ENCODE measurements at places on chromosomes 5 and 9.

GRCh38 chr9:23821375-23822181 lies 4.5 kb downstream of the ELAVL2 start:
- DNase-seq: no peak

DNA sequence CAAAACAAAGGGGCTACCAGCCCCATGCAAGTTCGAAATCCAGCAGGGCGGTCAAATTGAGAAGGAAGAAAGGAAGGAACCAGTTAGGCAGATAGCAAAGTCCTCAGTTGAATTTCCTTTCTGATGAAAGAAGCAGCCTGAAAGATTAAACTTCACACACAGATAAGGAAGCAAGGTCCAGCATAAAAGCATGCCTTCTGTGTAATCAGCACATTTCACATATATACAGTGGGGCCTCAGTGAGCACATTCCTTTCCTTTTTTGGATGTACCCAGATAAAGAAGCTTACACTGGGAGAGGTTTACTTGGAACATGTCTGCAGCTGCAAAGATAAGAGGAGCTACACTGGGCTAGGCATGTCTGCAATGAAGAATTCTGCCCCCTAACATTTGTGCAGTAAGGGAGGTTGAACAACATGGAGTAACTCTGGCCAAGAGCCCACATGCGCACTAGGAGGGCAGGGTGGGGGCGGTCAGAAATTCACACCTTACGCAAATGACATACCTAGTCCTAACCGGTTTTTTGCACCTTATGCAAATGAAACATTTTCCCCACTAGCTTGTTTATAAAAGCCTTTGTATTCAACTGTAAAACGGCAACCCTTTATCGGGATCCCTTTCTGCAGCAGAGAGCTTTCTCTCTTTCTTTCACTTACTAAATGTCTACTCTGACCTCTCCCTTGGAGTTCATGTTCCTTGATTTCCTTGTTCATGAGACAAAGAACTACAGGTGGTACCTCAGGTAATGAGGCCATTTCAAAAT lies 149.7 kb upstream of the FBXL17 start:
- DNase-seq: no peak

- no peak for DNase-seq
Measured at GRCh38 chr5:146369691-146370090, 31.1 kb downstream of the POU4F3 start.

GRCh38 chr5:123696921-123697341 lies 185.0 kb downstream of the CSNK1G3 start:
- no peak for DNase-seq

DNA sequence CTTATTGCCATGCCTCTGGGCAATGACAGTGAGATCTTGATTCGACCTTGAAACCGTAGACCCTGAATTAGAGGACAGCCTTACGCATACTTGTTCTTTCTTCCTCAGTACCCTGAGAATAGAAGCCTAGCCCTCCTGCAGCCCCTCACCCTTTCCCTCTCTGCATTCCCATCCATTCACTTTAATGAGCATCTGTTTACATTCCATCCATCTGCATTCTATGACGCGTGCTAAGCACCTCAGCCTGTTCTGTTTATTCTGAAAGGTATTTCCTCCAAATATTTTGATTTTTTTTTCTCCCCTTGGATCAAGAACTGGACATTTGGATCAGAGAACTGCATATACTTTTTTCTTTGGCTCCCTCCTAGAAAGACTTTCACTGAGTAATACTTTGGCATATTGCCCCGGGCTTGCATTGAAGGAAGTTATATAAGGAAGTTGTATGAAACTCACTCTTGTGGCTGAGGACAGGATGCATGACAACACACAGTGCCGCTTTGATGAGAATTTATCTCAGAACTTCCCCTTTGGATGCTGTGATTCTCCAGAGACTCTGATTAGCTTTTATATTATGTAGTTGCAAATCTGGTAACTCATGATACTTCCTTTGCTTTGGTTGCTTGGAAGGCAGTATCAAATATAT lies 15.7 kb downstream of the TMEM8B start:
- DNase-seq: no peak
